Cortex of kidney (tissue), 1 donor: ENCODE measurements at places on chromosomes 11 and 22.

DNA sequence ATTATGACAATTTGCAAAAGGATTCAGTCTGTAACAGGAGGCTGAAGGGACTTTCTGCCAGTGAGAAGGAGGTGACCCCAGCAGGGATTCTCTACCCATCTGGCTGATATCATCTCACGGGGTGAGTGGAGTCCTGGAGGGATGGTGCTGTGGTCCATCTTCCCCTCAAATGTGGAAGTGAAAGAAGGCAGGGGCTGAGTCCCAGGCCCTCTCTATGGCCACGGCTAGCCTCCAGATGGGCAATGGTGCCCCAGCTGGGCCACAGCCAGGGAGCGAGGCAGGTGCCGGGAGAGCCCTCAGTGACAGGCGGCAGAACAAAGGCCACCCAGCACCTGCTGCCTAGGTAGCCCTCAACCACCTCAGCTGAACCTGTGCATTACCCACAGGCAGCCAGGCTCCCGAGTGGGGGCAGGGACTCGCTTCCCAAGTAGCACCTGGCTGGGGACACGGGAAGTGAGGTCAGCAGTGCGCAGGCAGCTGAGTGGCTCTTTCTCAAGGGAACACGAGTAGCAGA is 6.7 kb downstream of the NECTIN1 start:
- DNase-seq, result no peak

- DNase-seq, result no peak
Measured at GRCh38 chr11:48154151-48154550, 62.5 kb upstream of the OR4B1 start.

DNA sequence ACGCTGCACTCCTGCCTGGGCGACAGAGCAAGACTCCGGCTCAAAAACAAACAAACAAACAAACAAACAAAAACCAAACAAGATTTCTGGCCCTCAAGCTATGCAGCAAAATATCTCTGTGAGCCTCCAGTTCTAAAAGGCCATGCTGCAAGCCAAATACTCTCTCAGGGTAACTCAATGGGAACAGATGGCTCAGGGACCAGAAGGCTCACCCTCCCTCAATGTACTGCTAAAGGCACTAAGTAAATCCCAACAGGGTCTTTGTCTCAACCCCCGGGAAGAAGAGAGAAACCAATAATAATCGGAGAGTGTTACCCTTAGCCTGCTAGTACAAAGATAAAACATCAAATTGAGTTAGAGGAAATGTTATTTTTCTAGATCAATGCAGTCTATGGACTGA is 119.7 kb upstream of the ZC3H12C start:
- DNase-seq, result no peak

GRCh38 chr22:37762389-37762836 is 45.3 kb upstream of the GCAT start:
- DNase-seq, result no peak

GRCh38 chr11:64415996-64416728 is 57.2 kb downstream of the RPS6KA4 start:
- DNase-seq, result no peak

DNA sequence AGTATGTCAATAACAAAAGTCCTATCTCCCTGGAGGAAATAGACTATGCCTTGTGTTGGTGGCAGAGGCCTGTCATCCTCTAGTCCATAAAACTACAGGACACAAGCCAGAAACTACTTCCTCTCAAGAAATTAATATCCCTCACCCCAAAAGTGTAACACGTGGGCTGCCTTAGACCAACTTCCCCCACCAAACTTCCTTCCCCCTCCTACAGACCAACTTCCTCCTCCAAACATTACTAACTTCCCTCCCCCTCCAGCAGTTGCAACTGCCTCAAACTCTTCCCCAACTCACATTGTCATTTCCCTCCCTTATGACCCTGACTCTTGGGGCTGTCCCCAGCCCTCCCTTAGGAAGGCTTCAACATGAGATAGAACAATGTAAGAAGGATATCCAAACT is 6.3 kb downstream of the OR52K2 start:
- no peak for DNase-seq

- DNase-seq, result no peak
Measured at GRCh38 chr11:128928400-128928799, 14.3 kb downstream of the TP53AIP1 start.

- DNase-seq, result no peak
Measured at GRCh38 chr11:70304208-70304603, 33.7 kb downstream of the PPFIA1 start.

DNA sequence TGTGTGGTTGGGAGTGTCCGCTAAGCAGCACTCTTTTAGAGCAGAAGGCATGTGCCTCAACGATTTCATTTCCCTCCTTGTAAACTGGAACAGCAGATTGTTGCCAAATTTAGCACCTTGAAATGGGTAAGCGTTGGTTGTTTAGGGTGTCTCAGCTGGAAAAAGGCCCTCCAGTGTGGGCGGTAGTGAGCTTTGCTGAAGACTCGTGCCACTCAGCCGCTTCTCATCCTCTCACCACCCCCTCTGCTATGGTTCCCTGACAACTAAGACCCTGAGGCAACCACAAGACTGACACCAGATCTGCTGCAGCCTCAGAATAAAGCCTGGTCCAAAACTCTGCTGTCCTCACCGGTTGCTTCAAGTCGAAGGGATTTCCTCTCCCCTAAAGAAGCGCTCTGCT is 9.9 kb upstream of the FERMT3 start:
- DNase-seq, result no peak

DNA sequence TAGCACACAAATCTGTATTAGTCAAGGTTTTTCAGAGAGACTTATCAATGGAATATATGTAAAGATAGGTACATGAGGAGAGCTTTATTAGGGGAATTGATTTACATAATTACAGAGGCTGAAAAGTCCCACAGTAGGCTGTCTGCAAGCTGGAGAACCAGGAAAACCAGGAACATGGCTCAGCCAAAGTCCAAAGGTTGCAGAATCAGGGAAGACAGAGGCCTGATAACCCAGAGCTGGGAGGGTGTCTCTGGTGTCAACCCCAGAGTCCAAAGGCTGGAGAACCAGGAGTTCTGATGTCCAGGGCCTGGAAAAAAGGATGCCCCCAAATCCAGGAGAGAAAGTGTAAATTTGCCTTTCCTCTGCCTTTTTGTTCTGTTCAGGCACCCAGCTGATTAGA is 16.3 kb upstream of the OR5F1 start:
- DNase-seq, result no peak

DNA sequence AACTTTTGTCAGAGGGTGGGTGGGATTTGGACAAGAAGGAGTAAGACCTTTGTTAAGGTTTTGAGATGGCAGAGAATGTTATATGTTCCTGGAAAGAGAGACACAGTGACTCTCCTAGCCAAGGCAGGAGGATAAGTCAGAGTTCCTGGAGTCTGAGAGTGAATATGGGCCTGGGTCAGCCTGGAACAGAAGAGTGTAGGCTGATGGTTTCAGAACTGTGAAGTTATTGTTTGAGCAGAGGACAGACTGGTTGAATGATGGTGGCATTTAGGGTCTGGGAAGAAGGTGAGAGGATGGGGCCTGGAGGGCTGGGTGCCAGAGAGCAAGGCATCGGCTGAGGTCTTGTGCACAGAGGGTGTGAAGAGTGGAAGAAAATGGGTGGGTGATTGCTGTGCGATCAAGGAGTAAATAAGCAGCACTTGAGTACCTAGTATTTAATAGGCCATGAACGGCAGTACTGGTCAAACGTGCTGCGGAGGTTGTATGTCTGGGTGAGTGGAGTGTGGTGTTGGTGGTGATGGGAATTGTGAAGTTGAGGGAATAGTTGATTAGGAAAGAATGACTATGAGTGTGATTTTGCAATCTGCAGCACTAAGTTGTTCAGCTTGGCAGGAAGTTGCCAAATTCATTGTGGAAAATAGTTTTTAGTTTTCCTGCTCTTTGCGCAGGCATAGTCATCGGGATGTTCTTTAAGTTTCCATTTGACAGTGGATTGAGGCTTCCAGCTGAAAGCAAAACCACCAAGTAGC is 1.8 kb downstream of the PANX1 start:
- DNase-seq, result no peak

- DNase-seq, result no peak
Measured at GRCh38 chr11:30916764-30917163, 330.6 kb upstream of the MPPED2 start.

GRCh38 chr22:32473388-32473952 is 1.1 kb upstream of the FBXO7 start:
- no peak for DNase-seq

- no peak for DNase-seq
Measured at GRCh38 chr22:26770624-26771023, 113.2 kb downstream of the MIAT start.

DNA sequence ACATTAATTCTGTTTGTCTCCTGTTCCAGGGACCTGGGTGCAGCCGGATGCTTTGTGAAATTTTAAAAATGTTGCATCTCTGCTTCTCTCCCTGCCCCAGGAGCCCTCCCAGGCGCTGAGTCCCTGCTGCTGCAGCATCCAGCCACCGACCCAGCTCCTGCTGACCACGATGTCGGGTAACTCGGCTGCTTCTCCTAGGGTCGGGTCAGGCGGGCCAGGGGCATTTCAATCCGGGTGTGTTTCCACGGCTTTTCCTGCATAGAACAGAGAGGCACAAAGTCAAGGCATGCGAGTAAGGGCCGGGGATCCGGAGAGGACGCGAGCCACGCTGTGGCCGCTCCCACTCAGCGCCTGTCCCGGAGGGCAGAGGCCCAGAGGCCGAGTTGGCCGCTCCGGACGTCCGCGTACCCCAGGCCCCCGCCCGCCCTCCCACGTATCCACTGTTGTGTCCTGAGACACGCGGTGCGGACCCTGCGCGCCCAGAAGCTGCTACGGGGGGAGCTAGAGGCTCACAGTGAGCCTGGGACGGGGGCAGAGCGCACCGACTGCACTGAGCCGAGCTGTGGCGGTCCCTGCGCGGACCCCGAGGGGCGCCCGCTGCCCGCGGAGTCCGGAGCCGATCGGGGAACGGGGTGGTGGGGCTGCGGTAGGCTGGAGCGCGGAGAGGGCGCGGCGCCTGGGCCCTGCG is at the start of gene POU2AF3:
POU2AF3 (plus strand) TSS at position 134 of the 688 bp plus-strand sequence; CDS start at position 170, 36 bp downstream.
- no peak for DNase-seq

DNA sequence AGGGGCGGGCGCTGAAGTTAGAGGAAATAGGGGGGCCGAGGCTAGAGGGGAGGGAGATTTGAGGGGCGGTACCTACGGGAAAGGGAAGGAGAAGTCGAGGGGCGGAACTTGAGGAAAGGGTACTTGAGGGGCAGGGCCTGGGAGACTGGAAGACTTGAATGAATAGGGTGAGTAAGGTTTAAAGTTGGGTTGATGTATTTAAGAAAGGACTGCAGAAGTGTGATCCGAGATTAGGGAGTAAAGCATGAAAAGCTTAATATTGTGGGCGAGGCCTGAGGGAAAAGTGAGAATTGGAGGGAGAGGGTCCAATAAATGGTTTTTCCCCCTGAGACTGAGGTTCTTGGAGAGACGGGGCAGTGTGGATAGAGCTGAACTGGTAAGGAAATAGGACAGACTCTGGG is 723 bp downstream of the HSCB start:
- DNase-seq, result no peak

DNA sequence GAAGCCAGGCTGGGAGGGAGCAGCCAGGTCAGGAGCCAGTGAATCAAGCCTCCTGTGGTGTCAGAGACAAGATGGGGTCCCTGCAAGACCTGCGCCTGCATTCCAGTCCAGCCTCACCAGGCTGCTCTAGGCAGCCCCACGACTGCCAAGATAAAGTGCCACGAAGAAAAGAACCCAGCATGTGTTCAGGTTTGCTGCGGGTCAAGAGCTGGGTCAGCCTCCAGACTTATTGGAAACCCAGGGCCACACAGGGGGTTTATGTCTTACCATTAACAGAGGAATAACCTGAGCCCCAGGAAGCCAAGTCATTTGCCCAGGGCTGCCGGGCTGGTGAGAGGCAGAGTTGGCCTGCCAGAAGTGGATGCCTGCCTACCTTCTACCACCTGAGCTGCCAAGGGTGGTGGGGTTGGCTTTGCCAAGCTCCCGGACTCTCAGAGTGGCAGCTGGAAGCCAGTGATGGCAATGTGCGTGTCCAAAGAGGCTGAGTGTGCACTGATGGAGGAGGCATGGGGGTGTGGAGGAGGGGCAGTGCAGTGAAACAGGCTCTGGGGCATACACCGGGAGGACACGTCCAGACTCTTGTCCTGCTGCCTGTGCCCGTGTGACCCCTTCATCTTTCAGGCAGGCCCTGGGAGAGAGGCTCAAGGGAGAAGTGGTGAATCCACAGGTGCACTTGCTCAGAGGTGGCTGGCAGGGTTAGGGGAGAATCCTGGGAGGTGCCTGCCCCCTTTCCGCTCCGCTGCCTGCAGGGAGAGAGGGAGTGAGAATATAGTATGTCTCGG is 1.7 kb downstream of the RASD2 start:
- DNase-seq, result no peak

- DNase-seq, result no peak
Measured at GRCh38 chr11:4508886-4509285, 26.4 kb downstream of the OR52K1 start.

GRCh38 chr11:61911128-61911700 is 6.2 kb downstream of the RAB3IL1 start:
- no peak for DNase-seq

- no peak for DNase-seq
Measured at GRCh38 chr11:88229303-88229702, 54.1 kb upstream of the RAB38 start.

DNA sequence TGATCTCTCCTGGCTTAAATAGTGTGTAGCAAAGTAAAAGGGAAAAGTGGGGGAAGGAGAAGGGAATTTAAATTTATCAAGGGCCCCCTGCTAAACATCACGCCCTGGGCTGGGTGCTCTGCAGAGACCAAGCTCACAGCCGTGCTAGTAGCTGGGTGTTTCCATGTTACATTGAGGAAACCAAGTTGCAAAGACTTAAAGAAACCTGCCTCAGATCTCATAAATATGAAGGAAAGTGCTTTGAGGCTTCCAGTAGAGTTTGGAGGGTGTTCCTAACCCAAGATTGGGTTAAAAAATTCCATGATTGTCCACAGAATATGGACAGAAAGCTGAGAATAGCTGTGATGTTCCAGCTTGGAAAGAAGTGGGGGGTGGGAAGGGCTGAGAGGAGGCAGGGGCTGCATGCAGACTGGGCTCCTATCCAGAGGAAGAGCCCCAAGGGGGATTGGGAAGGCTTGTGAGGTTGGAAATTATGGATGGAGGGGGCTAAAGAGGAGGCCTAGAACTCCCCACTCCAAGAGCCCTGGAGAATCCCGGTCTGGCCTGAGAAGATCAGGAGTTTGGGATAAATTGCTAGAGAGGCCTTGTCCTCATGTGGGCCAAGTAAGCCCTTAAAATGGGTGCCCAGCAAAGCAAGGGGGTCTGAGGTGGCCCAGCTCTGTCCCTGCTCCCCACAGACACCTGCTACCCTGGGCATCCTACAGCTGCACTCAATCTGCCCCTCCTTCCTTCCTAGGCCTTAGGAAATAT is 25.0 kb upstream of the OAF start:
- DNase-seq, result no peak

DNA sequence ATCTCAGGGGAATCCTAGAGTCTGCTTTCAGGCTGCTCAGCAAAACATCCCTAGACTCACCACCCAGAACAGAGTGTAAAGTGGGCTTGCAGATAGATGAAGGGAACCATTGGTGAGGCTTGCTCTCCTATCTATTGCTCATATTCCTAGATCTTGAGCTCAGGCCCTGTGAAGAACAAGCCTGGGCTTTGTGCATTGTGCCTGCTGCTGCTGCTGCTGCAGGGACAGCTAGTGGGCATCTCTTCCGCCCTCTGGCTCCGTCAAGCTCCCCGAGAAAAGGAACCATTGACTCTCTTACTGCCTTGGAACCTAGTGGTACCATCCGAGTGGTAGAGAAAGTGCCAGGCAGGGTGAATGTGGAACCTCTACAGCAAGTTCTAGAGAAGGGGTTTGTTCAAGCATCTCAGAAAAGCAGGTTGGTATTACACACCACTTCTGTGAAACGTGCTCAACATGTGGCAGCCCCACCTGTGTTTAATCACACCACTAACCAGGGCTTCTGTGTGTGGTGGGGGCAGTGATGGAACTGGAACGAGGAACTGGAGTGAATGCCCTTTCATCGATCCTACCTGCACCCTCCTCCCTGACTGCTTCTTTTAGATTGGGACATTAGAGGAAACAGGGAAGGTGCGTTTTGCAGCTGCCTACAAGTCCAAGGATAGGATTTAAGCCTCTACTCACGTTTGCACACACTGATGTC is 4.4 kb downstream of the BACE1-AS start:
- no peak for DNase-seq
